ENCODE measurements at places on chromosomes 7 and 10. TPM values are rescaled to one million over a fixed set of nuclear protein-coding genes. Genes with fewer than 3 reads are reported as not detected.

GRCh38 chr7:159025161-159025779 lies 119.4 kb downstream of the VIPR2 start:
- DNase-seq = peak; percentile 62

PLA2G12B gene
- total RNA-seq = not detected

GRCh38 chr7:29606287-29606721 lies 42.7 kb downstream of the PRR15 start:
- DNase-seq = no peak

DNA sequence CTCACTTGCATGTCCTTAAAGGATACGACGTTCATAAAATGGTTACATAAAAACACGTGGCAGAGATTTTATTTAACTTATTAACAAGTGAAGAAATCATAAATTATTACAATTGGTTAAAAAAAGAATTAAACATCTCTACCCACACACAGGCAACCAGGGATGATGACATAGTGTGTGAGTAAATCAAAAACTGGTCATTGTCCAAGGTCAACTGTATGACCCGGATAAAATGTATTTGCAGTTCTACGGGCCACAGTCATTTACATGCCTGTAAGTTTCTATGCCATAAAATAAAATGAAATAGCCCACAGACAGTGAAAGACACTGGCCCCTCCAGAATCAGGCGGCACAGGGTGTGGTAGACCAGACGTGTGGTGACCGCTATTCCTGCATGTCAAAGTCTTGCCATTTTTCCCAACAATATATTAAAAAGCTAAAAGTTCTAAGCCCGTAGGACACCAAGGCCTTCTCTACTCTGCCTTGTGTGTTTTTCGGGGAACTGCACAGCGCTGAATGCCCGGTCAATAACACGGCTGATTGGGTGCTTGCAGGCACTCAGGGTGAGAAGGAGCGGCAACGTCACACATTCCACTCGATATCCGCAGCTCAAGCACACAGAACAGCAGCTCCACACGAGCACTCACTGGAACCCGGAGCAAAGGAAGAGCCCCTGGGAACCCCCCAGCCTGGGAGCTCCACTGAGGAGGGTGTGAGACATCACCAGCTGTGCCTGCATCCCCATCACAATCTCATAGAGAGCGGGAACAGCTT lies 143.3 kb upstream of the PPP2R2D start:
- DNase-seq = peak; percentile 51

- DNase-seq = no peak
These were observed 12.7 kb downstream of the RPP30 start for GRCh38 chr10:90884431-90884830.

GRCh38 chr10:125756196-125756595 lies 19.4 kb downstream of the MMP21 start:
- no peak for DNase-seq

- no peak for DNase-seq
These were observed 758.0 kb upstream of the LRRTM3 start for GRCh38 chr10:66167816-66168215.

C10orf105 gene
- 0.24 TPM for total RNA-seq

ZCCHC24 gene
- 113 TPM for total RNA-seq

DENND2A gene
- total RNA-seq = 13.7 TPM

GRCh38 chr10:49539320-49539885 lies 482 bp upstream of the ERCC6 start:
- no peak for DNase-seq

DNA sequence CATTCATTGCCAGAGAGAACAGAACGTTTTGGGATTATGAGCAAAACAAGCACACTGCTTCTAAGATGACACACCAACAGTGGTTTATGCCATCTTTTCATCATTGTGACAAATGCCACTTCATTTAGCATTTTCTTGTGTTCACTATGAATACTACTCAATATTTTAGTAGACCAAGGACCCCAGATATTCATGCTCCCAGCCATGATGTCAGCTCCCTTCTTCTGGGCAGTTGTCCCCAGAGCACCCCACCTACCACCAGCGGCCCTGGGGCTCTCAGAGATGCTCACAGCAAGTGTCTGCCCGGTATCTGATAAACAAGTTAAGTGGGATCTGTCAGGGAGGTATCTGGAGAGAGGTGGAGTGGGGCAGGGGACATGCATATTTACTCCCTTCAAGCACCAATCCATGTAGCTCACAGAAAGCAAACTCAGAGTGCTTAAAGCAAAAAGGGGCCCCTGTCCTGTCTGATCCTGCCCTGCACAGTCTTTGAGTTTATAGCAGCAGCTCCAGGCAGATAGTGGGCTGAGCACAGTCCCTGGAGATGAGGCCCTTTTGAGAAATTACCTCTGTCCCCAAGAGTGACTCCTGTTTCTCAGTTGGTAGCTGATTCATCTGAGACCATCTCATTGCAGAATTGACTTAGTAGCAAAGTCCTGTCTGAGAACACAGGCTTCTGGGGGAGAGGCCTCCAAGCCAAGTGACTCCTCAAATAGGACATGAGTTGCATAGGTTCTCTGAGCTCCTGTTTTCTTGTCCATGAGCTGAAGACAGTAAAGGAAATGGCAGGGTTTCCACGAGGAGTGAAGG lies 281.8 kb upstream of the KLF6 start:
- no peak for DNase-seq

Measured in posterior vena cava (tissue), 2 donors.